ENCODE measurements at places on chromosomes 1 and 21. TPM values are rescaled to one million over a fixed set of nuclear protein-coding genes. Genes with fewer than 3 reads are reported as not detected.

Gene LYPD8
- not detected for total RNA-seq

Gene CLIC6
- 0.25 TPM for total RNA-seq

Gene FCAMR
- total RNA-seq: not detected

Gene ZNF124
- 38.5 TPM for total RNA-seq

Gene MIXL1
- total RNA-seq: 0.12 TPM

Gene SH2D1B
- total RNA-seq: not detected

Gene DISP3
- total RNA-seq: under 0.01 TPM

Gene CNR2
- not detected for total RNA-seq

Gene AMY2A
- not detected for total RNA-seq

Gene NTRK1
- total RNA-seq: not detected

Gene AADACL3
- total RNA-seq: not detected

Gene HAX1
- total RNA-seq: 146 TPM

All from uterine smooth muscle cell (primary cell).